Activated naive CD4-positive, alpha-beta T cell (primary cell): ENCODE measurements at places on chromosomes 3 and 15.

DNA sequence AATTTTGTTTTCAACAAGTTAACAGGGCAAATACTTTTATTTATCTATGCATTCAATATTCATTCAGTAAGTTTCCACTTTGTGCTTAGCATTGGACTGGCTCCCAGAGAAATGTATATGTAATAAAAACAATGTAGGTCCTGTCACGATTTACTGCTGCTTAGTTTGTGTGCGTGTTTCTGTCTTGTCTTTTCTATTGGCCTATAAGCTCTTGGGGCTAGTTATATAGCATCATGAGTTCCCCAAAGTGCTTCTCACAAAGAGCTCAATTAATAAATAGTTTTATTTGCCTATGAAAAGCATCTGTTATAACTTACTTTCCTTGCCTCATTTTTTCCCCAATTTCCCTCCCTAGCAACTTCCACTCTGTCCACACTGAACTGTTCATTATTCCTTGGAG, 666.7 kb upstream of the NAALADL2 start:
- DNase-seq = no peak

DNA sequence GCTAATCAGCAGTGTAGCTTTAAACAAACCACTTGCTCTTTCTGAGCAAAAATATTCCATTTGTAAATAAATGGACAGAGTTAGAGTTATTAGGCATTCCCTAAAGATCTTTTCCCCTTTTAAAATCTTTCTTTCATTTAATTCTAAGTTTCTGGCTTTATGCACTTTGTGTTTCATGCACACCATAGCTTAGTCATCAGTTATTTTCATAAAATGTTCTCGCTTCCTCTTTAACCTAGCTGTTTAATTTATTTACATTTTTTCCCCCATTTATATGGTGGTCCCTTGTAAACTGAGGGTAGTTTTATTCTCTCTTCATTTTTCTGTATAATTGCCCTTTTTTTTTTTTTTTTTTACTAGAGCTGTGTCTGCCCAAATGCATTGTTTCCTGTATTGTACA, 315.0 kb upstream of the LRRFIP2 start:
- DNase-seq = no peak

- DNase-seq = no peak
Observed at GRCh38 chr15:76730262-76730661, 174.9 kb downstream of the SCAPER start.

GRCh38 chr3:121514496-121514895, 31.3 kb downstream of the POLQ start:
- DNase-seq = no peak

DNA sequence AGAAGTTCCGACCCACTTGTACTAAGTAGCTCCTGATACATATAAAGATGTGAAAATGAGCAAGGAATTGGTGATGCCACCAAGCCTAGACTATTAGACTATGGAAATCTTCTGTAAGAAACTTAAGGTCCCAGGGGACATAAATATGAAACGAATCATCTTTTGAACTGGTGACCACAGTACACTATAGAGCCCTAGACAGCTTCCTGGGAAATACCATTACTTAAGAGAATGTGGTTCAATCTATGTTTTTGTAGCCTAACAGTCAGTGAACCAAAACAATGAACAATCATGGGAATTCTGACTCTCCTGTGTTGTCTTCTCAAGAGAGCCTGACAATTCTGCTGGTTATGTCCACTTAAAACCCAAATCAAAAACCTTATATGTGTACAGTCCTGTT, 191.6 kb downstream of the GREM1 start:
- no peak for DNase-seq

GRCh38 chr3:160217675-160218074, 7.5 kb upstream of the C3orf80 start:
- no peak for DNase-seq
